Progenitor cell of endocrine pancreas (in vitro differentiated cells): ENCODE measurements at places on chromosomes 16 and 17.

DNA sequence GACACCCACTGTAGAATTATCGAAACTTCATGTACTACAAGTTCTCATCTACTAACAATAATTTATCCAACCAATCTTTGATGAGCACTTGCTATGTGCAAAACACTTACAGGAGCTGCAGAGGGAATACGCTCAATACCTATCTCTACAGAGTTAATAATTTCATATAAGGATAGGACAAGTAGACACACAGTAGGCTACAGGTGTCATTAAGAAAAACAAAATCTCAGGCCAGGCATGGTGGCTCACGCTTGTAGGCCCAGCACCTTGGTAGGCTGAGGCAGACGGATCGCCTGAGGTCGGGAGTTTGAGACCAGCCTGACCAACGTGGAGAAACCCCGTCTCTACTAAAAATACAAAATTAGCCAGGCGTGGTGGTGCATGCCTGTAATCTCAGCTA lies 91.3 kb upstream of the PLEKHM1 start:
- DNase-seq: no peak

- no peak for DNase-seq
Measured at GRCh38 chr16:48347980-48348379, 37.2 kb downstream of the SIAH1 start.

- DNase-seq: no peak
Measured at GRCh38 chr16:86291491-86291890, 218.8 kb upstream of the FOXF1 start.

DNA sequence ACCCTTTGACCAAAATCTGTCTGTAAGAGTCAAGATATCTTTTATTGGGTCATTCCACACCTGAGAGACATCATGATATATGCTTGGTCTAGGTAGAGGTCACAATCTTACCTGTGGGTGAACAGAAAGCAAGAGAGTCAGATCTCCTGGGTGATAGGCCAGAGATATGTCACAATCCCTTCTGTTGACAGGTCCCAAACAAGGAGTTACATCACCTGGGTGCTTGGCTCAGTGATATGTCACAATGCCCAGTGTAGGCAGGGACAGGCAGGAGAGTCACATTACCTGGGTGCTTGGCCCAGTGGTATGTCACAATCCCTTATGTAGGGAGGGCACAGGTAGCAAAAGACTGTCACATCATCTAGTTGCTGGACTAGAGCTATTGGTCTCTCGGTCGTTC lies 1991.2 kb downstream of the TP53TG3F start:
- no peak for DNase-seq

DNA sequence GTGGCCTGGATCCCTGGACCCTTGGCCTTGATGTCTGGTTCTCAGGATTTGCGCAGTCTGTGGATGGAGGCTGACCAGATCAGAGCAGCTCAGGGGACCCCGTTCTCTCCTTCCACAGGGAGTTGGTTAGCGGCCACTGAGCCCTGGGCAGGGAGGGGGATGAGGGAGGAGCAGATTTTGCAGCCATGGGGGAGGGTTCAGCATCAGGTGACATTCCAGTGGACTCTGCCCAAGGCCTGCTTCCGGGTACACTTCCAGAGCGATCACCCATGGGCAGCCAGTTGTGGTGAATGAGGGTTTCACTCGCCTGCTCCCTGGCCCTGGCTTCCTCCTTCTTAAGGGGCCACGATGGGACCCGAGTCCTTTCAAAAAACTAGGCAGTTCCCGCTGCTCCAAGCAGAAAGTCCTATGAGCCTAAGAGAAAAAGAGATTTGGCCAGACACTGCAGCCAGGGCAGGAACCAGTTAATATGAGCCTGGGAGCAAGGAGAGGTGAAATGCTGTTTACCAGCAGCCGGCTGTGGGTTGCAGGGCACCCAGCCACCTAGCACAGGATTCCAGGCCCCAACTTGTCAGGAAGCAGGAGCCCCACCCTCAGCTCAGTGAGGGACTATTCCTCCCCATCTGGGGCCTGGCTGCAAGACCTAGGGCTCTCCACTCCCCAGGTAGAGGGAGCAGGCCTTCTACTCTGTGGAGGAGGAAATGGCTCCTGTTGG lies 4.7 kb upstream of the GPRC5C start:
- DNase-seq: no peak

DNA sequence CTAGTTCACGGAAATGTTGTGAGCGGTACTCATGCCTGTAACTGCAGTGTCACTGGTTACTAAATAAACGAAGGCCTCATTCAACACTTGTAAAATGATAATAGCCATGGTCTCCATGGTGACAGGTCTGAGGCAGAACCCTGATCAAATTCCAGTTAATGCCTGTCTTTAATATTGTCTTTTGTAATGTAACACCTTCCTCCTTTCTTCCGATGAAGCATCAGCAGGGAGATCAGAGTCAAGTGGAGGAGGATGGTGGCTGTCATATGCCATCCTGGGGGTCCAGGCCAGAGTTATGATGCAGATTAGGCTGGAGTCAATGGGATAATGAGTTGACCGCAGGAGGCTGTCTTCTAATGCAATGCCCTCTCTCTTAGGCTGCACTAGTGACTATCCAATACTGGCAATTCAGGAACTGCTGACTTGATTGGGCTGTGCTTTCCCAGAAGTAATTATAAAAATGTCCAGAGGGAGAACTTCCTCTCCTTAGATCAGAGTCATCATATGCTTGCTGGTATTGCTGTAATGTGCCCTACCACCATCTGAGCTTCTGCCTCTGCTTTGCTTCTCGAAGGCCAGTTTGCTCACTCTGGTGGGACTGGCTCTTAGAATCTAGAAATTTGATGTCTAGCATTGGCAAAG lies 419.1 kb downstream of the CA10 start:
- DNase-seq: no peak
